Astrocyte of the cerebellum (primary cell): ENCODE measurements at places on chromosomes 7 and 10.

DNA sequence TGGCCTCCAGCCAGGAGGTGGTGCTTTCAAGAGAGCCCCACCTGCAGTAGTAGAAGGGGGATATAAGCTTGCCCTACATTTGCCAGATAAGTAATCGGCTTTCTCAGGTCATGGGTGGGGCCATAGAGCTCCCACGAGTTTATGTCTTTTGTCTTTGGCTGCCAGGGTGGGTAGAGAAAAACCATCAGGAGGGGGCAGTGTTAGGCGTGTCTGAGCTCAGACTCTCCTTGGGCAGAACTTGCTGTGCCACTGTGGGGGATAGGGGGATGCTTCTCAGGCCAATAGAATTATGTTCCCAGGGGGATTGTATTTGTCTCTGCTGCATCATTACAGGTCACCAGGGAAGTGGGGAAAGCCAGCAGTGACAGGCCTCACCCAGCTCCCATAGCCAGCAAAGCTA is 12.3 kb upstream of the MRPS33 start:
- no peak for DNase-seq

- no peak for DNase-seq
Observed at GRCh38 chr7:17681965-17682364, 258.3 kb downstream of the SNX13 start.

- DNase-seq: no peak
Observed at GRCh38 chr7:43834463-43835251, 34.7 kb downstream of the MRPS24 start.

DNA sequence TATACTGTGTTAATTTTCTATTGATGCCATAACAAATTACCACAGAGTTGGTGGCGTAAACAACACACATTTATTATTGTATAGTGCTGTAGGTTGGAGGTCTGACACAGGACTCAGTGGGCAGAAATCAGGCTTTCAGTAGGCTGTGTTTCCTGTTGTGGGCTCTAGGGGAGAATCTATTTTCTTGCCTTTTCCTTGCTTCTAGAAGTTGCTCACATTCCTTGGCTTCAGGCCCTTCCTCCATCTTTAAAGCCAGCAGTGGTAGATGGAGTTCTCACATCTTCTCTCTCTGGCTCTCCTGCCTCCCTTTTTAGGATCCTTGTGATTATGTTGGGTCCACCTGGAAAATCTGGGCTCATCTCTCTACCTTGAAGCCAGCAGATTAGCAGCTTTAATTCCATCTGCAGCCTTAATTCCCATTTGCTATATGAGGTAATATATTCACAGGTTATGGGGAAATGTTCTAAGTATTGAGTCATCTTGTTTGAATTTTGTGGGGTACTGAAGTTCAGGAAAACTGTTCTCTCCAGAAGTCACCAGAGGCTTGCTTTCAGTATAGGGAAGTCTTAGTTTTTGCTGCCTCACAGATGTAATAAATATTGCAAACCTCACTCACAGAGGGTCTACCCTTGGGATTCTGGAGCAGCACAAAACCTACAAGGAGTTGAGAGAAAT is 38.9 kb downstream of the CCNY start:
- no peak for DNase-seq

GRCh38 chr10:118594392-118595063 is 920 bp downstream of the PRLHR start:
- DNase-seq: peak; percentile 31

DNA sequence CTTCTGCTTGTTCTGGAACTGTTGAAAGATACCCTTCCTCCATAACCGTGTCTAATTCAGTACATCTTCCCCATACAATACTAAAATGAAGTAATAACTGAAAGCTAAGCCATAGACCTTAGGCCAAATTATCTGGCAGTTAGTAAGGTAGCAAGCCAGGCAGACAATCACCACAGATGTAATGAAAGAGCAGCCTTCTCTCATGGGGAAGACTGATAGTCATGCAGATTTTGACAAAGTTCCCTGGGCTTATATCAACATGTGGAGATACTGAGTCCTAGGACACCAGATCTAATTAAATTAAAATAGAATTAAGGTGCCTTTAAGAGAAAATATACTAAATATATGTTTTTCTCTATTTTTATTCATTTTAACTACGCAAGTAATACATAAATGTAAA is 61.5 kb downstream of the PON1 start:
- no peak for DNase-seq

GRCh38 chr10:69516316-69516715 is 56.9 kb downstream of the NEUROG3 start:
- no peak for DNase-seq

DNA sequence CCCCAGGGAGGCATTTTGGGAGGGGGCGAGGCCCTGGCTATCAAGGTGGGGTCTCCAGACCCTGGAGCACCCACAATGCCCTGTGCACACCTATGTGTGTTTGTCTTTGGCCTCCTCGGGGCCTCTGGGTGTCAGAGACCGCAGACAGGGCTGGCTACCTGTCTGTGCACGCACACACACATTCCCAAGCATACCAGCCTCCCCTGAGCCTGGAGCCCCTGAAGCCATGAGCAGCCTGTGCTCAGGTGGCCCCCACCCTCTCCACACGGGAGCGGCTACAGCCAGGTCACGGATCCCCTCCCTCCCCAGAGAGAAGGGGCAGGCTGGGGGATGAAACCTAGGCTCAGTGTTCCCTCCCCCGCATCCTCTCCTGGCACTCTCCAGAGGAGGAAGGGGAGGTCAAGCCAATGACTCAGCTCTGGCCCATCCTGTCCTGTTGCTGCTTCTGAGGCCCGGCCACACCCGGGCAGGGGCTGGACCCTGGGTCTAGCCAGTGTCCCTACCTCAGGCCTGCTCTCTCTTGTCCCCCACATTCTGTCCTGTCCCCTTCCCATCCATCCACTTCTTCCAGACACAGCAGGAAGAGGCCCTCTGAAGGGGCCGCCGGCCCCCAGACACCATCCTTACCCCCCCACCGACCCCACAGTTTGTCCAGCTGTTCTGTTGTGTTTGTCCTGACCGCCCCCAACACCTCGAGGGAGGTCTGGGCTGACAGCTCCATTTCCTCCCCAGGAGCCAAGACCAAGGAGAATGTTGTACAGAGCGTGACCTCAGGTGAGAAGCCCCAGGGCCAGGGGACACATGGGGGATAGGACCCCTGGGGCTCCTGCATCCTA is 720 bp downstream of the SNCG start:
- no peak for DNase-seq

GRCh38 chr10:30594077-30594476 is 35.5 kb downstream of the LYZL2 start:
- no peak for DNase-seq

- no peak for DNase-seq
Observed at GRCh38 chr7:107471292-107472070, 1.6 kb downstream of the GPR22 start.

- DNase-seq: no peak
Observed at GRCh38 chr10:28530751-28531150, 2.2 kb upstream of the WAC start.

DNA sequence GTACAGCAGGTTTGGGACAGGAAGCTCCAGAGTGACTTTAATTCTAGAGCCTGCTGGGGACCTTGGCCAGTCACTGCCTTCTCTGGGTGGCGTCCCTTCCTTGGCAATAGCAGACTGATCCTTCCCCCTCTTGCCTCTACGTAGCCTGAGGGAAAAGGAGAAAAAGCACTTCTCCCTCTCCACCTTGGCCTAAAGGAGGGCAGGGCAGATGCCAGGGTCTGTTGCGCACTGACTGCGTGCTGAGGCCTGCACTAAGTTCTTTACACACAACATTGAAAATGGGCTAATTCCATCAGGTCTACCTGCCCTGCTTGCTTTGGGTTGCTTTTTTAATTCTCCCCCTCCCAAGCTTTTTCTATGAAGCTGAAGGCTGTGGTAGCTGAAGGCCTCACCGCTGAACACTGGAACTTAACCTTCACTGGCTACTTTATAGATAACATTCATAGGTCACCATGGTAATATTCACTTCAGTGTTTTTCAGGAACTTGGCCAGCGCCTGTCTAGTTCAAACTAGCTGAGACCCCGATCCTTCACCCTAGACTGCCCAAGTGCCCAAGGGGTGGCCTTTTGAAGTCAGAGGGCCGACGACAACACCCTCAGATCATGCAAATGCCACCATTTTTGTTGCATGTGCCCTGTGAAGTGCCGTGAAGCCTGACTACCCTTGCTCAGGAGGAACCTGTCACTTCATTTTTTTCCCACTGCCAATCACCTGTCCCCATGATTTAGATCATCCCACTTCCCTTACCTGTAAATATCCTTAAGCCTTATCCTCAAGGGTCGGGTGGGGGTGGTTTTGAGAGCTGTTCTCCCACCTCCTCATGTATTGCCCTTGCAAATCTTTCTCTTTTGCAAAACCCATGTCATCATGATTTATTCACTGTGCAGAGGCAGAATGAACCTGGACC is 28.7 kb downstream of the PRF1 start:
- DNase-seq: no peak

DNA sequence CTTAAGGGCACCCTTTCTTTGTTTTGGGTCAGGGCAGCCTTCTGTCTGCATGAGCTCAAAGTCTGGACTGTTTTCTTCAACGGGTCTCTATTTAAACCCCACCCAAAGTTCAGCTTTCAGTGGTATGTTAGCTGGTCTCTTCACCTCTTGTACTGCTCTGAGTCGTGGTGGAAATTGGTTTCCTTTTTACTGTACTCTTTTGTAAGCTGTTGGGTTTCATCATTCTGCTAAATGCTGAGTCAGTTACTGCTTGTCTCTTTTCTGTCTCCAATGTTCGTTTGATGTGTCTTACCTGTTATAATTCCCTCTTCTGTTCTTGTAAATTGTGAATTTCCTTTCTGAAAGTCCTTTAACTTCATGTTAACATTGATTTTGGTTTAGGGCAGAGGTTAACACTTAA is 64.1 kb upstream of the MALRD1 start:
- DNase-seq: no peak

GRCh38 chr10:76302481-76302880 is 871.1 kb downstream of the LRMDA start:
- no peak for DNase-seq

GRCh38 chr7:123571684-123572083 is 14.1 kb upstream of the NDUFA5 start:
- DNase-seq: no peak

- DNase-seq: no peak
Observed at GRCh38 chr10:76509446-76509845, 1078.0 kb downstream of the LRMDA start.

- DNase-seq: no peak
Observed at GRCh38 chr10:43024942-43025700, 51.7 kb upstream of the RET start.

GRCh38 chr10:59829601-59830000 is 76.3 kb upstream of the MRLN start:
- no peak for DNase-seq

- no peak for DNase-seq
Observed at GRCh38 chr10:123429706-123430221, 236.4 kb upstream of the GPR26 start.

DNA sequence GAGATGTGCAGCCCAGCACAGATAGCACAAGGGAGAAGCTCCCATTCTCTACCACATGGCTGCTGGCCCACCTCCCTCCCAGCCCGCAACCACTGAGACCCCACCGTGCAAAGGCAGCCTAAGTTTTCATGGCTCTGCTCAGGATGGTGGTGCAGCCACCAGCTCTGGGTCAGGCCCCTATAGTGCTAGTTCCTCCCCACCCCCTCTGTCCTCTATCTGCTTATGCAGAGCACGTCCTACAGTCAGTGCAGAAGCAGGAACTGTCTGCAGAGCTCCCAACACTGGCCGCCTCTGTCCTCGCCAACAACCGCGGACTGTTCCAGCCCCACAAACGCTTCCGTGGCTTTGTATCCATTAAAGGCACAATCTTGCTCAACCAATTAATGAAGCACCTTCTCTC is 278.9 kb downstream of the GRID1 start:
- DNase-seq: no peak

DNA sequence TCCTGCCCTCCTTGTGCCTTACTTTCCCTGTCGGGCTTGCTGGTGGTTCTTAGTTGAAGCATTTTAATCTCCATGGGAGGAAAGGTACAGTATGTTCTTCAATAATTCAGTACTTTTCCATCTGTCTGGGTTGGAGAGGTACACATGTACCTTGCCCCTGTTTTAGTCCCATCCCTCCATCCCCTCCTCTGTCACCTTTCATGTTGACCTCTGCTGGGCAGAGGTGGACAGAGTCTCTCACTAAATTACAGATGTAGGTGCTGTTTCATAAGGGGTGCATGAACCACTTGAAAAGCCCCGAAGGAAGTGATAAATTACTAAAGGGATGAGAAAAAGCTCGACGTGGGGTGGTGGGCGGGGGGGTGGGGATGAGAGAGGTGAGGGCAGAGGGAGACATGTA is 5.4 kb downstream of the AGFG2 start:
- DNase-seq: no peak

DNA sequence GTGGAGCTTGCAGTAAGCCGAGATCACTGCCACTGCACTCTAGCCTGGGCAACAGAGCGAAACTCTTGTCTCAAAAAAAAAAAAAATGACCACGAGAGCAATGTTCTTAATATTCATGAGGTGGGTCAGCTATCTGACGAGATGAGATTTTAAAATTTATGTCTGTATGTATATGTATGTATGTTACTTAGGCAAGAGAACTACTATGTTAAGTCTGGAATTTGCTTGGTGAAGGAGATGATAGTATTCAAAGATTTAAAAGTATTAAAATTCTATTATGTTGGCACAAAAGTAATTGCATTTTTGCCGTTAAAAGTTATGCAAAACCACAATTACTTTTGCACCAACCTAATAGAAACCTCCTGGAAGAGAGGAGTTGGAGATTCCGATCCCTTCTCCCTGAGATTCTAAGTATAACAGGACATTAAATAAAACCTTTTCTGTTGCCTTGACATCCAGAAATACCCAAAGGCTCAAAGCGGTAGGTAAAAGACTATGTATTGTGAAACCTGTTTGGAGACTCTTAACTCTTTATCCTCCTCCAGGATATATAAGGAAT is 114.3 kb upstream of the TNS3 start:
- DNase-seq: no peak

- no peak for DNase-seq
Observed at GRCh38 chr7:116422683-116423082, 76.9 kb upstream of the CAV2 start.

DNA sequence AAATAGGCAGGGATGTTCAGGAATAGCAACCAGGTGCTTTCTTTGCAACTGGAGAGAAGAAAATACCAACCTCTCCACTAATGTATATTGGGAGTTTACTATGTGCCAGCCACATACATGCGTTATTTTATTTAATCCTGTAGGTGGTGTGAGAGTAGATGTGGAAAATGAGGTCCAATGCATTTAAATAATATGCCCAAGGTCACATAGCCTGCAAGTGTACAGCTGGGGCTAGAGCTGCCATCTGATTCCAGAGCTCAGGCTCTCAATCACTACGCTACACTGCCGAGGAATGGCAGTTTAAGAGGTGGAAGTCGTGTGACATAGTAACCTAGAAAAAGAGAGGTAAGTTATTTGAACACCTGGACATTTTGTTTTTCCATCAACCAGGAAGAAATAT is 277.0 kb downstream of the EXOC4 start:
- DNase-seq: no peak
